PC-3 (cell line): ENCODE measurements at places on chromosomes 7 and 10.

GRCh38 chr10:49144058-49144720 is 10.4 kb upstream of the FAM170B start:
- no peak for DNase-seq

- peak; percentile 66 for DNase-seq
Observed at GRCh38 chr7:104791080-104791479, 222.9 kb upstream of the KMT2E start.

DNA sequence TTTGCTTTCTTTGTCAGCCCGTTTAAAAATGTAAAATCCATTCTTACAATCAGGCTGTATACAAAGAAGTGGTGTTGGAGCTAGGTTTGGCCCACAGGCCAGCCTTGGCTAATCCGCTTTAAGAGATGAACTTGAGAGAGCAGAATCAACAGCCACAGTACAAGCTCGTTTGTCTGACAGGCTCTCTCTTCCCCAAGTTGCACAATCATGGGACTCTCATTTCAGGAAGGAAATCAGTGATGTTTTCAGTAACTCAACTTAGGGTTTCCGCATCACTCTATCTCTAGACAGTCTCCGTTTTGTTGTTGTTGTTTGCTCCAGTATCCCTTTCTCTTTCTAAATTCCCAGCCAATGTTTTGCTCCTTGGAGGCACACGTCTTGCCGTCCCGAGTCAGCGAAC is 582.0 kb upstream of the MKI67 start:
- DNase-seq, result no peak

DNA sequence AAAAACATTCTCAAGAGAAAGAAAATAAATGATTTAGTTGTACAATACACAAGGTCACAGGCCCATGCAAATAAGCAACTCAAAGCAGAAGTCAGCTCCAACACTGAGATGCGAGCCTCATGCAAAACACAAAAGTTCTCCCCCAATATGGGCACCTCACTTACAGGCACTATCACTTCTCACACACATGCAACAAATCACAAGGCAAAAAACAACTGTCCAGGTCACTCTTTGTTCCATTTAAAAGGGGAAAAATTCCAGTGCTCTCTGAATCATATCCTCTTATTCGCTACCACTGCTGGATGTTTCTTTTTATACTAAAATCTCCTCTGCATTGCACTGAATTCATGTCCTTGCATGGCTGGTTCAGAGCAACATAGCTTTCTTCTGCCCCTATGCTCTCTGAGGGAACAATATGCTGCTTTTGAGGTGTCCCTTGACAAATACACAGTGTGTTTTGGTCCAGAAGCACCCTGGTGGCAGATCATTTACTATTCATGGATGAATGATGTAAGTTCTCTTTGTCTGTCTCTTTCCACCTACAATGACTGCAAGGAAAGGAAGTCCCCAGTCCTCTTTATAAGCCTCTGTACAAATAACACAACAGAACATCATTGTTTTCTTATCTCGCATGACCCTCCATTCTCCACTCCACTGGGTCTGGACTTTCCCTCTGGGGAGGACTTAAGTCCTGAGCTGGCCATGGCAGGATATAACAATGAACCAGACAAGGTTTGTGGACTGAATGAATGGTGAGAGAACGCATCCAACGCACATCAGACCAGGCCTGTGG is 85.4 kb upstream of the GSDME start:
- peak; percentile 23 for DNase-seq
